ENCODE measurements at places on chromosomes 11 and 22.
A peak's percentile ranks its signal among the peaks of the same experiment; 100 is the strongest.

DNA sequence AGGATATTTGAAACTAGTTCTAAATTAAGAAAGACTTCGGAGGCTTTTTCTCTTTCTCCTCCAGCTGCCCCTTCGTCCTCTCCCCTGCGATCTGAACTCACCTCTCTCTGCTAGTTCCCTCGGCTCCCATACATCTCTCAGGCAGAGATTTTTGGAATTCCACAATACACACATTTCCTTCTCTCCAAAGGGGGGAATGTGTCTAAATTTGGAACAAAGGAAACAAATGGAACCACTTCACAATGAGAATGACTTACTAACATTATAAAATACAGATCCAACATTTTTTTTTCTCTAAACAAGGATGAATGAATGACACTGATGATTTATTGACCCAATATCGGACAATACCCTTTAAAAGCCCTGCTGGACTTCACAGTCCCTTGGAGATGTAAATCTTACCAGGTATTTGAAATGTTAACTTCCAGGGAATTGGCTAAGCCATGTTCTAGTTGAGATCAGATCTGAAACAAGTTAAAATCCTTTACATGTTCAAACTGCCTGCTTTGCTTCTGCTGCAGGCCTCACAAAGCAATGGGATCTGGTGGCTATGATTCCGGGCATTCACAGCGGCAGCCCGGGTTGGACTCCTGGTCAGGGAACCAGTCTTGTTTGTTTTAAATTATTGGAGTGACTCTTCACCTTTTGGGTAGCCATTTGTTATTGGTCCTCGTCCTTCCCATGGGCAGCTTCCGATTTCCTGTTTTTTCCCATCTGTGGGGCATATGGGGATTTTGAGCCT lies 20.5 kb upstream of the GSTP1 start:
- DNase-seq = no peak

- DNase-seq = no peak
These were observed 112.6 kb downstream of the CADM1 start for GRCh38 chr11:115391598-115391997.

DNA sequence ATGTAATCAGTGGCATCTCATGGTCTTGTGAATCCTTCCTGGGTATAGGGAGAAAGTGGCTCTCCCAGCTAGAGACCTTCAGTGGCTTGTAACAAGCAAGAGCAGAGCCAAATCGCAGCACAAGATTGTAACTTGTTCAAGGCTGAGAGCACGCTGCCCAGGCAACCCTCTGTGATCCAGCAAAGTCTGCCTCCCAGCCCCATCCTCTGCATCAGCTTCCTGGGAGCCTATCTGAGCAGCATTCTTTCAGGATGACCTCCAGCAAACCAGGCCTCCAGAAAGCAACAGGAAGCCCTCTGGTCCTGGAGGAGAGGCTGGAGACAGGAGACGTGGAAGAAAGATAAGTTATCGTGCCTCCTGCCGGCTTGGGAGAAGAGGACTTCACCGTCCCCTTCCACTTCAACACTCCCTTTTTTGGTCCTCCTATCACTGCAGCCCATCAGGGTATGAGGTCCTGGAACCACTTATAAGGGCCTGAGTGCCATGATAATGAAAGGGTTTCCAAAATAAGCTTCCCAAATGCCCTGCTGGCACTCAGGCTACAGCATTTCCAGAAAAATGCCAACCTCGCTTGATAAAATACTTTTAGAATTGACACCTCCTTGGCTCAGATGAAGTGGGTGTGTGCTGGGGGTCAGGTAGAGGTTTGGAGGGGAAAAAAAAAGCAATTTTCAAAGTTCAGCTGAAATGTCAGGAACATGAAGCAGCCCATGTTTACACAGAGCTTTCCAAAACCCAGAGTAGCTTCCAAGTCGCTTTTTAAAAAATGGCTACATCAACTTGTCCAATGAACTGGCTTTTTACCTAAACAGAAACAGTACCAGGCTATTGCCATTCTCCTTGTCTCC lies 80.2 kb downstream of the PLEKHA7 start:
- no peak for DNase-seq

- DNase-seq = peak; percentile 59
These were observed 35.4 kb upstream of the CYB5R3 start for GRCh38 chr22:42684462-42685195.

DNA sequence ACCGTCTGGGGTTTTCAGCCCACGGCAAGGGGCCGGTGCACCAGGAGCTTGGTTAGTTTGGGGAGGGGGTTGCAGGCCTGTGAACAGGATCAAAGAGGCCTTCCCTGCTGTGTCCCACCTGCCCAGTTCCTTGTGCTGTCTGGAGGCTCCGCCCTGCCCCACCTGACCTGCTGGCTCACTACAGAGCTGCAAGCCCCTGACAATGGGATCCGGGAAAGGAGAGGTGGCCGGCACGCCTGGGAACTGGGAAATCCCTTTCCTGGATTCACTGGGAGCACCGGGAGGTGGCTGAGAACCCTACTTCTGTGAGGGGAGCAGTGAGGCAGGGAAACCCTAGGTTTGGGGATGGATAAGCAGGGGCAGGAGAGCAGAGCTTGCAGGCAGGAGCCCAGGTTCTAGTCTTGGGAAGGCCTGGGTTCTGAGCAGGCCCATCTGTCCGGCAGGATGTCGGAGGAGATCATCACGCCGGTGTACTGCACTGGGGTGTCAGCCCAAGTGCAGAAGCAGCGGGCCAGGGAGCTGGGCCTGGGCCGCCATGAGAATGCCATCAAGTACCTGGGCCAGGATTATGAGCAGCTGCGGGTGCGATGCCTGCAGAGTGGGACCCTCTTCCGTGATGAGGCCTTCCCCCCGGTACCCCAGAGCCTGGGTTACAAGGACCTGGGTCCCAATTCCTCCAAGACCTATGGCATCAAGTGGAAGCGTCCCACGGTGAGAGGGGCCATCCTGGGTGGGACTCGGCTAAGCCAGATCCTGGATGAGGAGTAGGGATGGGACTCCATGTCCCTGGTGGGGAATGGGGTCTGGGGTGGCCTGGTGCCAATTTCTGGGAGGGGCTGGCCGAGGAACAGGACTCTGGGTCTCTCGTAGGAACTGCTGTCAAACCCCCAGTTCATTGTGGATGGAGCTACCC lies 786 bp downstream of the CAPN1 start:
- peak; percentile 18 for DNase-seq

DNA sequence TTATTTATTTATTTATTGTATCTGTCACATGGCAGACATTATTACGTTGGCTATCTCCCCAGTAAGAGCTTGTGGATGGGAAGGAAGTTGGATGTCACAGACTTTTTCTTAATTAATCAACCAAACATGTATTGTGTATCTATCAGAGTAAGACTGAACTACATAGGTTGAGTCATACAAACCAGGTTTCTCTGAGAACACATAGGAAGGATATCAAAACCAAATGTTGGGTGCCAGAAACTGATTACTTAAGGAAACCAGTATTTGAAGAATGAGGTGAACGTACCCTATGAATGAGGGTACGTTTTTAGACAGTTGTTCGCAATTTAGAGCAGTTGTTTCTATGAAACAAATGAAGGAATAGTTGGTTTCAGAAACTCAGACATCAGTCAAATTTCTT lies 136.4 kb downstream of the SLC17A6 start:
- DNase-seq = no peak

DNA sequence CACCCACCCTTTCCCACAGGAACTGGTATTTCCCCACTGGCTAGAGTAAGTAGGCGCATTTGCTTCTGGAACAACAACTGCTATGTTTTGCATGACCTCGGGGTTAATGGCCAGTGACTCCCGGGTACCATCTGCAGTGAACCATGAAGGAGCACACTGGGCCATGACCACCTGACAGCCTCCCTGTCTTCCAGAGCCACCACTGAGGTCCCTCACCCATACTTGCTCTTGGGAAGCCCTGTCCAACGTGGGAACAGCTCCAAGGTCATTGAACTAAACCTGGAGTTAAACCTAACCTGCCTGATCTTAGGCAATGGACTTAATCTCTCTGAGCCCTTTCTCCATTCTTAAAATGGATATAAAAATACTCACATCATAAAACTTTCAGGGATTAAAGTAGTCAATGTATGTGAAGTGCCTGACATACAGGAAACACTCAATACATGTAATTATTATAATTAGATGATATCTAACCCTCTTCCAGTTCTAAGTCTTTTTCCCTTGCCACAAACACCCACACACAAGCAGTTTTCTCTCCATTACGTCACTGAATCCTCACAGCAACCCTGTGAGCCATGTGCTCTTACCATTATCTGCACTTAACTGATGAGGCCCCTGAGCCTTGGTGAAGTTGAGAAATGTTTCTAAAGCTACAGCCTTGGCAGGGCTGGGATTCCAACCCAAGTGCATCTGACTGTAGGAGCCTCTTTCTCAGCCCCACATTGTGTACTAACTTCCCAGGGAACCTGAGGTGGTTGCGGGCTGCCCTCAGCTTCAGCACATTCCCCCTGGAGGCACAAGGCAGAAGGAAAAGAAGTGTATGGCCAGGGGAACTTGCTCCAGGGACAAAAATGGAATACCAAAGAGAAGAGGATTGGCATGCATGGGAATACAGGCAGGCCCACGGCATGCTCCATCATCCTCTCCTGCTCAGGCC lies 74.5 kb upstream of the NCAM1 start:
- no peak for DNase-seq

- peak; percentile 19 for DNase-seq
These were observed 77.7 kb downstream of the MORC2 start for GRCh38 chr22:30890686-30891442.

- no peak for DNase-seq
These were observed 14.1 kb downstream of the TMPRSS13 start for GRCh38 chr11:117914991-117915618.

DNA sequence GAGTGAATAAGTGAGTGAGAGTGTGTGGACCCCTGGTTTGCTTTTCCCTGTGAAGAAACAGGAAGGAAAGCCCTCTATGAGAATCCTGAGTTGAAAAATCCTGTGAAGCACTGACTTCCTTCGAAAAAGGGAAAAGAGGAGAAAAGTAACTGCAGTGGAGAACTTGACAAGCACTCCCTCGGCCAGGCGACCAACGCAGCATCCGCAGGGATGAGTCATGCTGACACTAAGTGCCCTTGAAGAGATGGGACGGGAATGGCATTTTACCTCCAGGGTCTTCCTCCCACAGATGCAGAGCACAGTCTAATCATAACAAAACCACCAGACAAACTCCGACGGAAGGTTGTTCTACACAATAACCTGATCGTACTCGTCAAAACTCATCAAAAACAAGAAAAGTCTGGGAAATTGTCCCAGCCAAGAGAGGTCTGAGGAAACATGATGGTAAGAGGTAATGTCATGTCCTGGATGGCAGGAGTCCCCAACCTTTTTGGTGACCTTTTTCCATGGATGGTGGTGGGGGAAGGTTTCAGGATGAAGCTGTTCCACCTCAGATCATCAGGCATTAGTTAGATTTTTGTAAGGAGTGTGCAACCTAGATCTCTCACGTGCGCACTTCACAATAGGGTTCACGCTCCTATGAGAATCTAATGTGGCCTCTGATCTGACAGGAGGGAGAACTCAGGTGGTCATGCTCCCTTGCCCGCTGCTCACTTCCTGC lies 132.2 kb upstream of the B3GAT1 start:
- DNase-seq = no peak

GRCh38 chr11:72818971-72819370 lies 4.8 kb downstream of the ATG16L2 start:
- no peak for DNase-seq

- no peak for DNase-seq
These were observed 762.2 kb downstream of the ETS1 start for GRCh38 chr11:127825183-127825582.

DNA sequence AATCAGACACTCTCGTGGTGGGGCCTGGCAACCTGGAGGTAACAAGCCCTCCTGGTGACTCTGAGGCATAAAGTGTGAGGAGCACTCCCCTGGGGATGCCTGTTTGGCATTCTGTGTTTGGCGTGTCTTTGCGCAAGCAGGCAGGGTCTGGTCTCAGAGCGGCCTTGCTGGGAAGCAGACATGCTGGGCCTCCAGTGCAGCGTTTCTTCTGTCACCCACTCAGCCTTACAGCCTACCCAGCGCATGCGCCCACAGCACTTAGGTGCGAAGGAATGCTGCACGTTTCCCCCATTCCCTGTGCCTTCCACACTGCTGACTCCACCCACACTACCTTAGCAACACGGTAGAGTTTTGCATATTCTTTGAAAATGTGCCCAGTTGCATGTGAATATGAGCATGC lies 7.4 kb upstream of the CXCR5 start:
- no peak for DNase-seq

DNA sequence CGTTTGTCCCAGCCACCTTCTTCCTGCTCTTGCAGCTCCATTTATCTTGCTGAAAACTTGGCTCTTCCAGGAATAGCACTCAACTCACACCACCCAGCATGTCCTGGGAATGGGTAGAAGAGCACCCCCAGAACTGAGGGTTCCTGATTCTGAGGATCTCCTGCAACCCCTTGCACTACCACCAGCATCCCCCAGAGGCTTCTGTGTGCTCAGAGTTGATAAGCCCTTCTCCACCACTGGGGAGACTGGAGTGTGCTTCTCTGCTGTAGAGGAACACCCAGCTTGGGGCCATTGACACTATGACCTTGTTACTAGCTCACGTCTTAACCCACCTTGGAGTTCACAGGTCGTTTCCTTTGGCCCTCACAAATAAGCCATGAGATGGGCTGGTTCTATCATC lies 121.0 kb downstream of the GRIK4 start:
- DNase-seq = no peak

DNA sequence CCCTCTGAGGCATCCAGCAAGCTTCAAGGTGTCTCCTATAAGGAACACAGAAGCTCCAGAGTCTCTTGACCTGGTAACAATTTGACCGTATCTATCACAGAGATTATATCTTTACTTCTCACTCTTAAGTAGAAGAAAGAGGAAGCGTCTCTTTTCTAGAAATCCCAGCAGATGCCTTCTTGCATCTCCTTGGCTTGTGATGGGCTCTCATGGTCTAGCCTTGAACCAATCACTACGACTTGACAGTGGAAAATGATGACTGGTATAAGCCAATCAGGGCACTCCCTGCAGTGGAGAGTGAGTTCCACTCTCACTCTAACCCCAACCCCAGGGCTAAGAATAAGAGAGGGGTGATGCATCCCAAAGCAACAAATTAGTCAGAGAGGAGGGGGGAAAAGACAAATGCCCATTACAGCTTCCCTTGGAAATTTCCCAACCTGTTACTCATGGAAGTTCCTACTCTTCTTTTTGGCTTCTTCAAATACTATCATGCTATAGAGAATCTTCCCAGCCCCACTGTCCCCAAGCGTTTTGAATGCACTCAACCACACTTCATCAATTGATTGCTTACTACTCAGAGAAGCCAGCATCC lies 293.5 kb downstream of the MN1 start:
- DNase-seq = no peak
